Activated CD8-positive, alpha-beta memory T cell treated with anti-CD3 and anti-CD28 coated beads, Interleukin-2, amount 50 U/mL, for 4 hours (primary cell): ENCODE measurements at places on chromosomes 3 and 15.

DNA sequence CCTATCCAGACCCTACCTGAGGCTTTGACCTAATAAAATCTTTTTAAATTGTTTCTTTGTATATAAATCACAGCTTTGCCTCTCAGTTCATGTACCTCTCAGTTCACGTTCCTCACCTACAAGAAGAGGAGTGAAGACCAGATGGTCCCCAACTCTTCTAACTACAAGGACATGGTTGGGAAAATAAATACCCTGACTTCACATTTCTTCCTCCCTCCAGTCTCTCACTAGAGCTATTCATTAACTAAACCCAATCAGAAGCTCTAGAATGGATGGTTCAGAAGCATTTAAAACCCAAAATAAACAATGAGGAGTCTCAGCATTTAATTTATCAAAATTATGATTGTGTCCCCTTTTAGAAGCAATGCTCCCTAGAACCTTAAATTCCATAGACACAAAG lies 97.3 kb upstream of the AGTR1 start:
- no peak for DNase-seq

GRCh38 chr3:120791913-120792312 lies 49.4 kb downstream of the GTF2E1 start:
- DNase-seq: no peak

DNA sequence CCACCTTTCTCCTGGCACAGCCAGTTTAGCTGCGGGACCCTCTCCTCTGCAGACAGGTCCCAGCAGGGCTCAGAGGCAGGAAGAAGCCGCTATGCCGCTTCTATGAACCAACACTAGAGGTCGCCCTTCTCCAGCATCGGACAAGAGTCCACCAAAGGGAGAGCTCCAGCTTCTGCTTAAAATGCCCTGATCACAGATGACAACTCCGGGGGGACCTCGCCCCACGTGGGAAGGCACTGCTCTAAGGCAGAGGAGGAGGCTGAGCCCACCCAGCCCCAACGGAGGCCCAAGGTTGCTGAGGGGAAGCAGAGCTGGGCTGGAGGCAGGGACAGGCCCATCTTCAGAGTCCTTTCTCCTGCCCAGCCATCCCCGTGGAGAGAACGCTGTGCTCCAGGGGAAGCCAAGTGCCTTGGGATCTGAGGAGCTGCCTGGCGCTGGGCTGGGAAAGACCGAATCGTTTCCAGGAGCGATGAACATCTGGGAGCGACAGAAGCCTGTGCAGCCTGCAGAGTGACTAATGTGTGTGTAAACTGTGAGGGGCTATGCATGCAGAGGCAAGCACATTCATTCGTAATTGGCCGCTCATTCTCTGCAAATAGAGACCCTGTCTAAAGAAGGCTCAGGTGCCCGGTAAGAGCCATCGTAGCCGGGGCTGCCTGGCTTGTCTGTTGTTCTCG lies 43.5 kb upstream of the BDH1 start:
- peak; percentile 74 for DNase-seq

DNA sequence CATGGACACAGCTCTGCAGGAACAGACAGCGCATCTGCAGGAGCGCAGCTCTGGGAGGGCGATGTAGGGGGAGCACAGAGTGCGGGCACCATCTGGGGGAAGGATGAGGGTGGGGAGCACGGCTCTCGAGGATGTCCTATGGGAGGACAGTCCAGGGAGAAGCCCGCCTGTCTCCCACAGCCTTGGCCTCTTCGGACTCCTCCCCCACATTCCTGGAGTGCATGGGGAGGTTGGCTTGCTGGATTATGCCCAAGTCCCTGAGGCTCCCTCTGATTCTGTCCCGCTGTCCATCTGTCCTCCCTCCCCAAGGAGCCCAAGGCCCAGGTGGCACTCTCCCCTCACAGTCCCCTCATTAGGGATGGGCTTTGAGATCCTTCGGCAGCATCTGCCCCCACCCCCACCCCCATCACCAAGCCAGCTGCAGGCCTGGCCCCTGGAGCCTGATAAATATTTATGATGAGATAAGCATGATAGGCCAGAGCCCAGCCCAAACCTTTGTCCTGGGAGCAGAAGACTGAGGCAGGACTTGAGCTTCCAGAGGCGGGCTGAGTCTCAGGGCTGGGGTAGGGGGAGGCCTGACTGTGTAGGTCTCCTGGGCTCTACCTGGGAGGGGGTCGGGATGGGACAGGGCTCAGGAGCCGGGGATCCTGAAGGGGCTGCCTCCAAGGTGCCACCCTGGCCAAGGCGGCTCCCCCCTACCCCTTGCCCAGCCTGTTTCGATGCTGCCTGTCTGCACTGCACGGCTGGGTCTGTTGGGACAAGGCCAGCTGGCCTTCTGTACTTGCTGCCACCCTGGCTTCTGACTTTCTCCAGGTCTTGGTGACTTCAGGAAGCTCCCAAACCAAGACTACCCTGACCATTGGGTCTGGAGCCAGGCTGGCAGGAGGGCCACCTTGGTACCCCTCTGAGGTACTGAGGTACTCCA lies 28.6 kb upstream of the SEMA3F start:
- DNase-seq: no peak

DNA sequence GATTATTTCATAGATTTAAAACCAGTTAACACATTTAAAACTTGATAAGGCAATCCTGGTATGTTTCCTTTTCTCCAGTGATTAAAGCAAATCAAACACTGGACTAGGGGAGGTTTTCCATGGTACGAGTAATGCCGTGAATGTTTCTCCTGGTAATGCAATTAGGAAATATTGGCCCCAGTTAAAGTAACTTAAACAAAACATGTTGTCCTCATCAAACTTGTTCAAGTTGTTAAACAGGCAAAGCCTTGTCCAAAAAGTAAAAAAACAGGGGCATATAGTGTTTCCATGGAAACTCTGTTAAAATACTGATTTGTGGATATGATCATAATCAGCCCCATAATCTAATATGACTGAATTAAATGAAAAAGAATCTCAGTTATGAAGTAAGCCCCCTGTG lies 13.1 kb upstream of the LRTM1 start:
- DNase-seq: no peak

DNA sequence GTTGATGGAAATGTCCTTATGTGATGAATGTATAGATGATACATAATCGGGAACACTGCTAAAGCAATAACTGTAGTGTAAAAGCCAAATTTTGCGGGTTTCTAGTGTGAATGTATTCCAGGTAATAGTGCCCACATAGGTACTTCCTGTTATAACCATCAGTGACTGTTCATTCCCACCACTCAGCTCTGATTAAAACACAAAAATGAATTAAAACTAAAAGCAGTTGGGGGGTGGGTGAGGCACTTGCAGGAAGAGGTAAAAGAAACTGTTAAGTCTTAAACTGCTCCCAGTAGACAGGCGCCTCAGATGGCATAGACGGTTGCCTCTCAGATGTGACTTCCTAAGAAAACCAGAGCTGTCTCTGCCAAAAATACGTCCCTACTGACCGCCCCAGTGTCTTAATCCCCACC lies 893 bp upstream of the MTHFS start:
- no peak for DNase-seq

- DNase-seq: no peak
Measured at GRCh38 chr3:61796911-61797310, 235.5 kb downstream of the PTPRG start.

- DNase-seq: no peak
Measured at GRCh38 chr15:34056911-34057310, 17.9 kb upstream of the AVEN start.

- DNase-seq: no peak
Measured at GRCh38 chr3:131922356-131922755, 112.5 kb downstream of the CPNE4 start.

DNA sequence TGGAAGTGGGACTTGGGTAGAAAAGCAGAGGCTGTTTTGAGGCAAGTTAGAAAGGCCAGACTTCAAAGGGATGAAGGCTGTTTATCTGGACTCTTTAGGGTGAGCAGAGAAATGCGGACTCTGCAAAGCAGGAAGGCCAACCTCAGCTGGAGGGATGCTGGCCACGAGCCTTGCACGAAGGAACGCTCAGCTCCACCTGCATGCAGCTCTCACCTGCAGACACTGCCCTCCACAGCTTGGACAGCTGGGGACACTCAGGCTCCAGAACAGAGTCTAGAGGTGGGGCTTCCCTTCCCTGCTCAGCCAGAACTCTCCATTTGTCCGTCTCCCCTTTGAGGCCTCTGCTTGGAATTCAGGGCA lies 229.7 kb downstream of the ADAMTS17 start:
- no peak for DNase-seq

- no peak for DNase-seq
Measured at GRCh38 chr15:45377609-45378148, 665 bp downstream of the GATM start.

GRCh38 chr3:190699776-190700175 lies 162.7 kb downstream of the GMNC start:
- no peak for DNase-seq

DNA sequence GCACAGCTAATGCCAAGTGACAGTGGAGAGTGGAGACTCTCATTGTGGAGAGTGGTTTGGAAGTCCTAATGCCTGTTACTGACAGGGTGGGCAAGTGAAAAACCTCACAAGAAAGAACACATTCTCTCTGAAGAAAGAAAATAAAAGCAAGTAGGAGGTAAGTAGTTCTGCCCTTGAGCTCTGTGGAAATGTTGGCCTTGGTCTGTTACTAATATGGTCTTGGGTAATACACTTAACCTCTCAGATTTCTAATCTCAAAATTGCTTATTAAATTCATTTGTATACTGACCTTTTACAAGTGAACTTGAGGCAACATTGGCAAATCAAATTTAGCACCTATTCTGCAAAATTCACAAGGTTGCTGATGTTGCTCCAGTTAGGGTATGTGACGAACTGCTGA lies 291.6 kb upstream of the CBLB start:
- DNase-seq: no peak

GRCh38 chr3:152100491-152101132 lies 168.1 kb upstream of the MBNL1 start:
- DNase-seq: no peak

DNA sequence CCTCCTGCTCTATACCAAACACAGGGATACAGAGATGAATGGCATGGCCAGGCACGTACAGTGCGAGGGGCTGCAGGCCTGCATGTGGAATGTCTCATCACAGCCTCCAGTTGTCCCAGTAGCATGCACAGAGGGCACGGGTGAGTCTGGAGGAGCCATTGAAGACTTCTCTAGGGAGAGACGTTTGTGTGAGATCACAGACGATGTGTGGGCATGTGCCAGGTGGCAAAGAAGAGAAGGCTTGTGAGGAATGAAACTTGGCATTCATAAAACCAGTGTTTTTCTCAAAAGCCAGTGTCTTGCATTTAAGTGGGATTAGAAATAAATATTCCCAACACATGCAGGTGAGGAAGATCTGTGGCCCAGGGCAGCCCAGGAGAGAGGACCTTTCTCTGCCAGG lies 119.1 kb upstream of the UBE3A start:
- no peak for DNase-seq

GRCh38 chr15:84762840-84763572 lies 14.6 kb downstream of the ZNF592 start:
- no peak for DNase-seq

GRCh38 chr3:67289626-67290025 lies 291.5 kb downstream of the KBTBD8 start:
- DNase-seq: no peak

- no peak for DNase-seq
Measured at GRCh38 chr3:69735893-69736292, 3.4 kb upstream of the MITF start.

DNA sequence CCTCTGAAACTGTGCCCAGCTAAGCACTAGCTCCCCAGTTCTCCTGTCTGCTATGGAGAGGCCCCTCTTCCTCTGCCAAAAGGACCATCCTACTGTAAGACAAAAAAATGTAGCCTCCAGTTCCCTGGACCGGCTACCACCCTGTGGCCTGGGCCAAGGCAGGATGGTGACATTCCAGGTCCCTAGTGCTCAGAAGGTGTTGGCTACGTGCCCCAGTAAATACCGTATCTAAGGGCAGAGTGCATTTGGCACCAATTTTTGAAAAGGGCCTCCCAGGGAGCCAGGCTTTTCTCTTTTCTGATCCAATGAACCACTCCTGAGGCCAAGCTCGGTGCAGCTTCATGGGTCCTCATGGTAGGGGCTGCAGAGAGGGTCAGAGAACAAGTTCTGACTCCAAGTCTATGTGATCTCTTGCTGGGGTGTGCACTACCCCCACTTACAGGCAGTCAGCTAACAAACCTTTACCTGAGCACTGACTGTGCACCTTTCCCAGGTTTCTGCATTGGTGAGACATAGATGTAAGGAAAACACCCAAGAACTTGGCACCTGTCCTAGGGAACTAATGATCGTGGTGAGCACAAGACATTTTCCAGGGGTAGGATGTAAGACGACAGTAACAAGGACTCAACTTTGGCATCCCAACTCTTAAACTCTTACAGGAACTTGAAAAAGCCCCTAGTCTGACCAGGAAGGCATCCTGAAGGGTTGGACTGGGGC lies 32.6 kb downstream of the TLE3 start:
- DNase-seq: no peak

- no peak for DNase-seq
Measured at GRCh38 chr15:100889385-100890050, 9.9 kb downstream of the ALDH1A3 start.

GRCh38 chr15:101250341-101250831 lies 1.5 kb downstream of the CHSY1 start:
- DNase-seq: no peak
